ENCODE measurements at places on chromosomes 16 and 17.
A peak's percentile ranks its signal among the peaks of the same experiment; 100 is the strongest.

DNA sequence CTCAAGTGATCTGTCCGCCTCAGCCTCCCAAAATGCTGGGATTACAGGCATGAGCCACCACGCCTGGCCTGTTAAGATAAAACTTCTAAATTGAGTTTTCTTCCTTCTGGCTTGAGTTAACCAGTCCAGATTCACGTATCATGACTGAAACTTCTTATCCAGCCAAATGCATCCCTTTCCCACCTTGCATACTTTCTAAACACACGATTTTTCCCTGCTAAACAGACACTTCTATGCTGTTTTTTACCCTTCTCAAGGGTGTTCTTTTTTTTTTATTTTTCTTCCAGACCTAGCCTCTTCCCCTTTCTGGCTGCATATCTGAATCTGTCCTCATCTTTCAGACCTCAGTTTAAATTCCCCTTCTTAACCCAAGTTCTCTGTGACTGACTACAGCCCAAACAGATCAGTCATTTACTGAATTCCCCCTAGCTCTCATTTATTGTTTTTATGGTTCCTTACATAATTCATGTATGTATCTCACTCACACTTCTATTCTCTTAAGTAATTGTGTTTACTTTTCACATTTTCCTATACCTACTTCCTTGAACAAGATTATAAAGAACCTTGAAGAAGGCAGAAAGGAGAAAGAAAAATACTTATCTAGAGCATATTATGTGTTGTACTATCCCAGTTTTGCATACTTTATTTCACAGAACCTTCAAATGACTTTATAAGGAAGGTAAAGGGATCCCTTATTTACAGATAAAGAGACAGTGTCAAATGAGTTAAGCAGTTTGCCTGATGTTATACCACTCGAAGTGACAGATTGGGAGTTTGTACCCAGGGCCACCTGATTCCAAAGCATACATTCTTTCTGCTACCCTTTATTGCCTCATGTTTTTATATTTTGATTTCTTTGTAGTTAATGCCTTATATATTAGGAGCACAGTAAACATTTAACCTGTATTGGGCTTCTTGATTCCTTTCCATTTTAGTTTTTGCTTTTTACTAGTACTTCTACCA lies 5.2 kb downstream of the EVI2B start:
- DNase-seq: no peak

DNA sequence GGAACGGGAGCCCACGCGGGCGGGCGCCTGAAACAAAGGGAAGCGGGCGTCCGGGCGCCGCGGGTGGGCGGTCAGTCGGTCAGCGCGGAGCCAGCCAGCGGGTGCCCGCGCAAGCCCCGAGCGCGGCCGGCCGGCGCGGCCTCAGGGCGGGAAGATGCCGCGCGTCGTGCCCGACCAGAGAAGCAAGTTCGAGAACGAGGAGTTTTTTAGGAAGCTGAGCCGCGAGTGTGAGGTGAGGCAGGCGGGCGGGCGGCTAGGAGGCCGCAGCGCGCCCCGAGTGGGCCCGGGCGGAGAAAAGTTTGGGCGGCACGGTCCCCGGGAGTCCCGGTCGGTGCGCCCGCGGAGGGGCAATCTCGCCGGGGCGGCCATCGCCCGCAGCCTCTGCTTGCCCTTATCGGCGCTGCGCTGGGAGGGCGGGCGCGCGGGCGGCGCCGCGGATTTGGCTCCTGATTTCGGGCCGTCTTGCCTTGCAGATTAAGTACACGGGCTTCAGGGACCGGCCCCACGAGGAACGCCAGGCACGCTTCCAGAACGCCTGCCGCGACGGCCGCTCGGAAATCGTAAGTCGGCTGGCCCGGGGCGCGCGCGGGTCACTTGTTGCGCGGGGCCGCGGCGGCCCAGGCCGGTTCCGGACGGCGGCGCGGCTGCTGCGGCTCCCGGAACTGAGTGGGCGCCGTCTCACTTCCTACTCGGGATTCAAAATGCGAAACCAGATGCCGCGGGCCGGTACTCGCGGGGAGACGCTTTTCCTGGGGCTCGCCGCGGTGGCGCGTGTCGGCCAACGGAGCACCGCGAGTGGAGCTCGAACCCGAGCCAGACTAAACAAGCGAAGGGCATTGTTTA lies 526 bp downstream of the CBFB start:
- peak; percentile 35 for DNase-seq

DNA sequence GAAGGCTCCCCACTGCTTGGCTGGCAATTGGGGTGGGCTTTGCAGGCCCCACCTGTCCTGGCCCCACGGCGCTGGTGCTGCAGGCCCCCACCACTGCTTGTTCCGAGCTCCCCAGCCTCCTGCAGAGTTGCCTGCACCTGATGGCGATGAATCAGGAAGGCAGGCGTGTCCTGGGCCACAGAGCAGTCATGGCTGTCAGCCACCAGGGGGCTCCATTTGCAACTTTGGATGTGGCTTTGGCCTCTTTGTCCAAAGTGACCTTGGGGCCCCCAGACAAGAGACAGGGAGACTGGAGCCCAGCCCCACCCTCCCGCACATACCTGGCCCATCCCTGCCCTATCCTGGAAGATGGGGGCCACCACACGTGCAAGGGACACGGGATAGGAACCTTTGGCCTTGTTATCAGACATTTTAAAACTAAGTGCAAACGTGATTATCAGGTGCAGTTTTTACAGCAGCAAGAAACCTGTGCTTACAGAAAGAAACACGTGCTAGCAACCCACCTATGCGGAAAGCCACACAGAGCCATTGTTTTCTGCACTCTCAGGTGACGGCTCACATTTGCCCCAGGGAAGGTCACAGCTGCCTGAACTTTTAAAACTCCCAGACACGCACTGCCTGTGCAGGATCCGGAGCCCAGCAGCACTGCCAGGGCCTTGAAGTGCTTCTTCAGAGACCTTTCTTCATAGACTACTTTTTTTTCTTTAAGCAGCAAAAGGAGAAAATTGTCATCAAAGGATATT lies at the start of gene DNASE1:
DNASE1 (plus strand) TSS at position 443 of the 743 bp plus-strand sequence. CDS start 683 bp downstream, outside the sequence.
- peak; percentile 32 for DNase-seq

DNA sequence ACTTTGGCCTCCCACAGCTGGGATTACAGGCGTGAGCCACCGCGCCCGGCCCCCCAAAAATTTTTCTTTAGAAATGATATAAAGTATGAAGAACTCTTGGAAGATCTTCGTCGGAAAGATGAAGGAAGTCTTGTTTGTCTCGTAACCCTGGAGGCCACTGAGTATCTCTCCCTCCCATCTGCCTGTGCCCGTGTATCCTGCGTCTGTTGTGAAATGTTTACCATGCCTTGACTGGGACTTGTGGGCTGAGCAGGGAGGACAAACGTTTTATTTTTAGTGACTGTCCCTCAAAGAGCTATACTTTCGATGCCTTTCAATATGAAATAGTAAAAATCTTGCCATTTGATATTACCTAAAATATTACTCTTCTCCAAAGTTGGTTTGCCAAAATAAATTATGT lies 121.2 kb downstream of the RPTOR start:
- no peak for DNase-seq

DNA sequence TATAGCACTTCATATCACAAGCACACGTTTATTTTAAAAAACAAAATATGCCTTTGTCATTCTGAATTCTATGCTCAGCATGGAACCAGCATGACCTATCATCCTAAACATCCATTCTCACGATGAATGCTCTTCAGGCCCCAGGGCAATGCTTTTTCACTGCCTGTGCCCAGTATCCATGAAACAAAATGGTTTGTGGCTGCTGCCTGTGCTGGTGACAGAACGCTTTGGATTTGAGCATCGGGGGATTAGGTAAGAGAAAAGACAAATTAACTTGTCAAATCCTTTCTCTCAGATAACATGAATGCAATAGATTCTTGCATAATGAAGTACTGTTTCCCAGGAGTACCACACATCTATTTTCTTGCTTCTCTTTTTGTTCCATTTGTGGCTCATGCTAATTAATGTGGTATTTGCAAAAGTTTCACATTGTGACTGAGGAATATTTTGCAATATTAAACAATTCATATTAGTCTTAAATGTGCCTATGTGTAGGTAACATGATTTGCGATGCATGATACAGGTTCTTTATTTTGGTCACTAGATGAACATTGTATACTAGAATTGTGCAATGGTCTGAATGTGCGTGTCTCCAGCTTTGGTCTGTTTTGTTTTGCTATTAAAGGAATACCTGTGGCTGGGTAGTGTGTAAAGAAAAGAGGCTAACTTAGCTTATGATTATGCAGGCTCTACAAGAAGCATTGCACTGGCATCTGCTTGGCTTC lies 25.8 kb upstream of the SRSF1 start:
- DNase-seq: no peak

- no peak for DNase-seq
Measured at GRCh38 chr16:30644334-30644830, 6.4 kb upstream of the PRR14 start.

DNA sequence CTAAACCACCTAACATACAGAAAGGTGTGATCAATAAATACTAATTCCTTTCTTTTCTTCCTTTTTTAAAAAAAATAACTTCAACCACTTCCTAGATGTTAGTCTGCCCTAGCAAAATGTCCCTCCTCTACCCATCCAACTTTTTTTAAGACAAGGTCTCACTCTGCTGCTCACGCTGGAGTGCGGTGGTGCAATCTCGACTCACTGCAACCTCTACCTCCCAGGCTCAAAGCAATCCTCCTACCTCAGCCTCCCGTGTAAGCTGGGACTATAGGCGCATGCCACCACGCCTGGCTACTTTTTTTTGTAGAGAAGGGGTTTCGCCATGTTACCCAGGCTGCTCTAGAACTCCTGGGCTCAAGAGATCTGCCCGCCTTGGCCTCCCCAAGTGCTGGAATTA lies 33.1 kb downstream of the KANSL1 start:
- DNase-seq: no peak

DNA sequence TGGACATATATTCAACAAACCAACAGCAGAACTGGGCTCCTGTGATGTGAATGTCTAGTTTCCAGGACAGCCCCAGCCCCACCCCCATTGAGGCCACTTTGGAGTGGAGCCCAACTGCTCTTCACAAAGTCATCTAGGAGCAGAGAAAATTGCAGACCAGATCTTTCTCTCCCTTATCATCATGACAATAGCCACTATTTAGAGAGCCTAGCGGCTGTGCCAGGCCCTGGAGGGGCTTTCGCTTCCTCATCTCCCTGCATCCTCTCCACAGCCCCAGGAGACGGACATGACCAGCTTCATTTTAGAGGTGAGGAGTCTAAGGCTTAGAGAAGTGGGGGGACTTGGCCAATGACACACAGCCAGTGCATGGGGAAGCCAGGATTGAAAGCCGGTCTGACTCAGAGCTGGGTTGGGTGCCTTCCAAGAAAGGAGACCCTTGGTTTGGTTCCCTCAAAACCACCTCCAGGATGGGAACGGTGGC lies 1.4 kb downstream of the PRSS8 start:
- no peak for DNase-seq

DNA sequence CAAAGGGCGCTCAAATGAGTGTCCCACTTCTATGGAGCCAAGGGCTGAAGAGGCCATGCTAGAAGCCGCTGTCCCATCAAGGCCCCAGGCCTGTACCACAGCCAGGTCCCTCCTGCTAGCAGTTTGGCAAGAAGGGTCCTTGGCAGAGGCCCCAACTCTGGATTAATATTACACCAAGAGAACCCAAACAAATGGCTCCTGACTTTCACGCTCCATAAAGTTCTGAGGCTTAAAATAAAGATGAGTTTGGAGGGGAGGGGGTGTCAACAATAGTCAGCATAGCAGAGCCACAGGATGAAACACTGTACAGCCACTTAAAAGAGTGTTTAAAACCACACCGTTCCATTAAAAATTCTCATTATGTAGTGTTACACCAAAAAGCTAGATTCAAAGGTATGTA lies 30.5 kb downstream of the CUEDC1 start:
- no peak for DNase-seq

GRCh38 chr16:68077866-68078700 lies 7.1 kb upstream of the NFATC3 start:
- DNase-seq: no peak

DNA sequence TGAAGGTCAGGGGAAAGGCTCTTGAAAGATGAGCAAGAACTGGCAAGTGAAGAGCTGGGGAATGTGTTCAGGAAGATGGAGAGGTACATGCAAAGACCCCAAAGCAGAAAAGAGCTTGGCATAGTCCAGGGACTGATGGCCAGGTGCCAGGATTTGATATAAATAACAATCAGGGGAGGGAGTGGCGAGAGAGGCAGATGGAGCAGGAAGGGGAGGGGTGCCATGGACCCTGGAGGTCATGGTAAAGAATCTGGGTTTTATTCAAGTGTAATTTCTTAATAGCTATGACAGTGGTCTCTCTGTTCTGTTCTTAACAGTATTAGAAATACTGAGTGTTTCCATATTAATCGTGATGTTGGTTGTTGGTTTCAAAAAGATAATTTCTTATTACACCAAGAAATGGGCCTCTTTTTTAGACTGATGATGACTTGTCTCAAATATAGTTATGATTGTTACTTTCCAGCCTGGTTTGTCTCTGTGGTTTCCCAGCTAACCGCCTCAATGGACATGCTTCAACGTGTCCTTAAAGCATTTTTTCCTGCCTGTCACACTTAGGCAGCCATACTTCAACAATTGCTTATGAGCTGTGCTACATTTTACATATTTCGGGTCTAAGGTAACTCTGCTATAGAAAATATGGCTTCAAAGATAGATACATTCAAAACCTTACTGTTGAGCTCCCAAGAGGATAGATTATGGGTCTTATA lies 49.4 kb downstream of the MYH10 start:
- DNase-seq: no peak

GRCh38 chr16:24135624-24136565 lies 120.2 kb upstream of the CACNG3 start:
- DNase-seq: no peak

GRCh38 chr16:19710191-19710908 lies 7.7 kb downstream of the KNOP1 start:
- DNase-seq: no peak

DNA sequence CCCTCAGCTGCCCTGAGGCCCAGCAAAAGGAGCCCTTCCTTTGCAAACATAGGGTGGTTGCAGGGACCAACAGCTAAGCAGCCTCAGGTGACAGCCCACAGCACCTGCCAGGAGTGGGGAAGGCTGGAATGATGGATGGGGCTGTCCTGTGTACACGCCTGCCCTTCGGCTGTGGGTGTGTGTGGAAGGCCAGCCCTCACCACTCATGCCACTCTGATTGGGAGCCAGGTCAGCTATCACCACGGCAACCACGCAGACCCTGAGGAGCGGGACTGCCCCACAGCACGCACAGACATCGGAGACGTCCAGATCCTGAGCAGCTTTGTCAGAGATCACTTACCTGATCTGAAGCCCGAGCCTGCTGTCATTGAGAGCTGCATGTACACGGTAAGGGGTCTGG lies 11.9 kb downstream of the PIPOX start:
- DNase-seq: no peak

DNA sequence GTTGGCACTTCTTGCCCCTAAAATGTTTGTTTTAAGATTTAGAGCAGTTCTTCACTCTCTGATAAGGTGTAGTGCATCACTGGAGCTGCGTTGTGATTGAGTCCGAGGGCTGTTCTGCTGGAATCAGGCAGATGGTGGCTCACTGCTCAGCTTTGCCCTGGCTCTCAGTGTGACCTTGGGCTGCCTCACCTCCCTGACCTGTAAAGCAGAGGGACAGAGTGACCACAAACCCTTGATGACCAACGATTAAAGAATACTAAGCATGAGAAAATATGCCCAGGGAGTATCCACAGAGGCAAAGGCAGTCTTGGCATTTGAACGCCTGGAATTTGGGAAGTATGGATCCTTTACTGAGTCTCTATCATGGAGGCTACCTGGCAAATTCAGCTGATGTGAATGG lies 18.1 kb downstream of the CMIP start:
- no peak for DNase-seq
